ENCODE measurements at places on chromosomes 13 and 19. TPM values are rescaled to one million over a fixed set of nuclear protein-coding genes. Genes with fewer than 3 reads are reported as not detected.

CDX2 gene
- total RNA-seq: not detected

KIR3DL2 gene
- total RNA-seq: not detected

KASH5 gene
- total RNA-seq: not detected

FFAR2 gene
- not detected for total RNA-seq

NKG7 gene
- not detected for total RNA-seq

MBD3L2 gene
- total RNA-seq: not detected

C13orf42 gene
- total RNA-seq: not detected

ERICH6B gene
- not detected for total RNA-seq

CPAMD8 gene
- 0.19 TPM for total RNA-seq

PLA2G4C gene
- total RNA-seq: 15.8 TPM

ELANE gene
- not detected for total RNA-seq

PLPPR3 gene
- 0.56 TPM for total RNA-seq

TUBB4A gene
- 1.1 TPM for total RNA-seq

LGALS14 gene
- total RNA-seq: not detected

SMAD9 gene
- total RNA-seq: 4.8 TPM

All from regular cardiac myocyte (primary cell).